ENCODE measurements at places on chromosomes 3 and 15.
A peak's percentile ranks its signal among the peaks of the same experiment; 100 is the strongest.

- H3K4me1 ChIP-seq: peaks cover 37% of the 10 kb centered on the region
- no peak overlapping the region for H3K4me3 ChIP-seq
- H3K27me3 ChIP-seq: peaks cover 4% of the 10 kb centered on the region
Observed at GRCh38 chr3:187767266-187768012, 22.2 kb upstream of the BCL6 start.

DNA sequence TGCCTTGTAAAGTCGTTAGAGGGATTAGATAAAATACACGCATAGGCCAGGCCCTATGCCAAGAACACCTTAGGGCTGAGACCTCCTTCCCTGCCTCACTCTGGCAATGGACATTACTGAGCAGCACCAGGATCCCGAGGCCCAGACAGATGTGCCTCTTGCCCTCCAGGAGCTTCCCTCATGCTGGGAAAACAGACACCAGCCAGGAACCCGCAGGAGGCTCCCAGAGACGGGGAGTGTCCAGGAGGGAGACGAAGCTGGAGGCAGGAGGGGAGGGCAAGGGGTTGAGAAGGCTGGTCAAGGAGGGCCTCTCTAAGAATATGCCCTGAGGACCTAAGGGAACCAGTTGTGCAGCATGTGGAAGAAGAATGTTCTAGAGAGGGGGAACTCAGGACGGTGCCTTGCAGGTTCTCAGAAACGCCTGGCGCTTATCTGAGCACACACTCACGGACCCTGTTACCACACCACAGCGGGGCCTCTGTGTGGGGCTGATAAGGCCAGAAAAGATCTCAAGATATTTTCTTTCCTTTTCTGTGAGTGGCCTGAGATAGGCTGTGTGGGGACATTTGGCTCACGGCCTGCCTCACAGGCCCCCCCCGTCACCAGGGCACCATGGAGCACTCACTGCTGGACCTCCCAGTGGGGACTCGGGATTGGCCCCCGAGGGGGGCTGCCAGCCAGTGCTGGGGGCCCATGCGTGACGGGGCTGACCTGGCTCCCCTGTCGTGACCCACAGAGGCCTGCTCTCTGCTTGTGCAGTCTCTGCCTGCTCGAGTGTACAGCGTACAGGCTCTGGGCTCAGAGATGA lies 22.0 kb upstream of the CYP11A1 start:
- DNase-seq: no peak
- H3K27me3 ChIP-seq: no peaks in the 10 kb centered on the region
- H3K4me1 ChIP-seq: peaks cover 68% of the 10 kb centered on the region
- peak overlapping the region; percentile 55 for H3K27ac ChIP-seq
- H3K36me3 ChIP-seq: peaks cover 7% of the 10 kb centered on the region

DNA sequence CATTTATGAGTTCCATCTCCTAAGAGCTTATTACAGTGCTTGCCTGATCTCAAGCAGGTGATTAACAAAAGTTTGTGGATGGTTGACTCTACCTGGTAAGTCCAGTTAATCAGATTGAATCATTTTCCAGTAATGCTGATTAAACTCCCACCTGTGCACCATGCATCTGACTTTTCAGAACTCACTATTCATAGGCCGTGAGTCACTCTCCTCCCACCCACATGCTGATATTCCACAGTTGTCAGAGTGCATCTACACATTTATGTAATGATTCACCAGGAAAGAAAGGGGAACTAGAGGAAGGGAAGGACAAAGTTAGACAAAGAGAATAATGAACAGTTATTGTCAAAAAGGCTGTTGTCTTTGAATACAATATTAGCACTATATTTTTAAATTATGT lies 106.2 kb upstream of the UBE3A start:
- H3K27me3 ChIP-seq: no peaks in the 10 kb centered on the region
- H3K27ac ChIP-seq: no peak overlapping the region
- DNase-seq: no peak
- H3K4me1 ChIP-seq: no peaks in the 10 kb centered on the region
- H3K36me3 ChIP-seq: no peaks in the 10 kb centered on the region

- H3K27ac ChIP-seq: peak overlapping the region; percentile 98
- no peak for DNase-seq
Observed at GRCh38 chr15:92809880-92810361, 90.2 kb upstream of the CHD2 start.

- no peaks in the 10 kb centered on the region for H3K4me1 ChIP-seq
- peaks cover 7% of the 10 kb centered on the region for H3K27me3 ChIP-seq
- H3K36me3 ChIP-seq: no peaks in the 10 kb centered on the region
- H3K27ac ChIP-seq: no peak overlapping the region
- no peak overlapping the region for H3K4me3 ChIP-seq
Observed at GRCh38 chr15:45548753-45549520, 26.4 kb upstream of the SLC30A4 start.

GRCh38 chr3:146466604-146467003 lies 2.8 kb downstream of the PLSCR2 start:
- no peaks in the 10 kb centered on the region for H3K27me3 ChIP-seq
- peaks cover 15% of the 10 kb centered on the region for H3K4me1 ChIP-seq
- H3K4me3 ChIP-seq: no peak overlapping the region

DNA sequence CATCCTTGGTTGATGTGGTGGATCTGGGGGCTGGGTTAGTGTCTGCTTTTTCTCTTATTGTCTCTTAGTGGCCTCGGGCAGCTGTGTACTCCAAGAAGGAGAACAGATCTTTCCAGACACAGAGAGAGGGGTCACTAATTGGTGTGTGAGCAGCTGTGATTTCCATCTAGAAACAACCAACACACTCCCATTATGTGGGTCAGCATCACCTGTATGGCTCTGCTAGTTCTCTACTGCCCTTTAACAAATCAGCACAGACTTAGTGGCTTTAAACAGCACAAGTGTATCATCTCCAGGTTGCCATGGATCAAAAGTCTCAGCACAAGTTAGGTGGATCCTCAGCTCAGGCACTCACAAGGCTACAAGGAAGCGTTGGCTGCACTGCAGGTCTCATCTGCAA lies 156.8 kb downstream of the LRTM1 start:
- no peaks in the 10 kb centered on the region for H3K27me3 ChIP-seq
- H3K4me1 ChIP-seq: no peaks in the 10 kb centered on the region
- no peaks in the 10 kb centered on the region for H3K36me3 ChIP-seq
- DNase-seq: no peak
- no peak overlapping the region for H3K4me3 ChIP-seq

DNA sequence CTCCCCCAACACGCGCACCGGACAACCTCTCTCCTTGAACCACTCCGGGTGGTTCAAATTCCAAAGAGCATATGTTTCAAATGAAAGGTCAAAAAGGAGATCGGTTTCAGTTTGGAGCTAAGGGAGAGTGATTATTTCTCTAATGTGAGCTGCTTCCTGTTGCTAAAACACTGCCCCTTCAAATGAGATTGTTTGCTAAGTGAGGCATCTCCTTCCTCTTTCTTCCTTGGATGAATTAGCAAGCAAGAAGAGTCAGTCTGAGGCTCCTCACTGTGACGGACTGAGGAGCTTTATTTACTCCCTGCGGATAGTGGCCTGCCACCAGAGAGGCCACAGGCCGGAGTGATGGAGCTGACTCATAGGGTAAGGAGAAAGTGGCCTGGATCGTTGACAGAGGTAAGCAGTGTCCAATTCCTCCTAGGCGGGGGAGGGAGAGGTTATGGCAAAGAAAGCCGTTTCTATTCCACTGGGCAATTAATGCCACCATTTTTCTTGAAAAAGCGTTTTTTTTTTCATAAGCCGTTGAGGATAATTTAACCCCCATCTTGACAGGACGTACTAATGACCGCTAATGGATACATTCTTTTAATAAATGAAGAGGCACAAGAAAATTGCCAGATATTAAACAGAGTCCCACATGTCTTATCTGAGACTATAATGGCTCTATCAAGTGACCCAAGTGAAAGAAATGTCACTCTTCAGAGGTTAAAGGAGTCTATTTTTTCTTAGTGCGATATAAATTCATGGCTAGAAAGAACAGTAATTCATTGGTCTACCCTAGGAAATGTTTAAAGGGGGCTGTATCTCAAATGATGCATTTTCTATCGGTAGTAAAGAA lies 167.0 kb upstream of the ANKRD28 start:
- H3K4me1 ChIP-seq: no peaks in the 10 kb centered on the region
- no peak overlapping the region for H3K27ac ChIP-seq
- peaks cover 5% of the 10 kb centered on the region for H3K27me3 ChIP-seq

- H3K27ac ChIP-seq: no peak overlapping the region
- H3K36me3 ChIP-seq: peaks cover 49% of the 10 kb centered on the region
- peaks cover 75% of the 10 kb centered on the region for H3K4me1 ChIP-seq
- H3K27me3 ChIP-seq: no peaks in the 10 kb centered on the region
Observed at GRCh38 chr15:63202861-63203260, 13.5 kb downstream of the RAB8B start.

- H3K4me3 ChIP-seq: no peak overlapping the region
- H3K27me3 ChIP-seq: no peaks in the 10 kb centered on the region
- H3K36me3 ChIP-seq: no peaks in the 10 kb centered on the region
- no peaks in the 10 kb centered on the region for H3K4me1 ChIP-seq
- DNase-seq: no peak
Observed at GRCh38 chr3:96584066-96584465, 230.3 kb upstream of the EPHA6 start.

- DNase-seq: no peak
- H3K27ac ChIP-seq: peak overlapping the region; percentile 38
- peaks cover 70% of the 10 kb centered on the region for H3K36me3 ChIP-seq
Observed at GRCh38 chr3:52204337-52205073, 6.5 kb downstream of the ALAS1 start.

DNA sequence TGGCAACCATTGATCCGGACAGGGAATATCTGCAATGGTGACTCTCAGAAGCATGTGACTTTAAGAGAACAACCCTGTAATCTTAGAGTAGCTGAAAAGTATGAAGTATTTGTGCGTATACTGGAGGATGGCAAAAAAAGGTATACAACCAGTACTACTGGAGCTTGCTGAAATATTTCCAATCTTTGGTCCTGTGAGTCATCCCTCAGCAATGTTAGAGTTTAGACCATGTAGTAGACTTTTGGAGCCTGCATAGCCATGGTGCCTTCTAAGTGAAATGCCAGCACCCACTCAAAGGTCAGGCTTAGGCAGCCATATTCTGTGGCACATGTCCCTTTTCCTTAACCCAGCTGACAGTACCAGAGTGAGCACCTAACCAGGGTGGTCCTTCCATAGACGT lies 429.4 kb downstream of the NTRK3 start:
- no peaks in the 10 kb centered on the region for H3K4me1 ChIP-seq
- no peak overlapping the region for H3K27ac ChIP-seq
- no peak overlapping the region for H3K4me3 ChIP-seq
- H3K27me3 ChIP-seq: peaks cover 2% of the 10 kb centered on the region
- DNase-seq: no peak

DNA sequence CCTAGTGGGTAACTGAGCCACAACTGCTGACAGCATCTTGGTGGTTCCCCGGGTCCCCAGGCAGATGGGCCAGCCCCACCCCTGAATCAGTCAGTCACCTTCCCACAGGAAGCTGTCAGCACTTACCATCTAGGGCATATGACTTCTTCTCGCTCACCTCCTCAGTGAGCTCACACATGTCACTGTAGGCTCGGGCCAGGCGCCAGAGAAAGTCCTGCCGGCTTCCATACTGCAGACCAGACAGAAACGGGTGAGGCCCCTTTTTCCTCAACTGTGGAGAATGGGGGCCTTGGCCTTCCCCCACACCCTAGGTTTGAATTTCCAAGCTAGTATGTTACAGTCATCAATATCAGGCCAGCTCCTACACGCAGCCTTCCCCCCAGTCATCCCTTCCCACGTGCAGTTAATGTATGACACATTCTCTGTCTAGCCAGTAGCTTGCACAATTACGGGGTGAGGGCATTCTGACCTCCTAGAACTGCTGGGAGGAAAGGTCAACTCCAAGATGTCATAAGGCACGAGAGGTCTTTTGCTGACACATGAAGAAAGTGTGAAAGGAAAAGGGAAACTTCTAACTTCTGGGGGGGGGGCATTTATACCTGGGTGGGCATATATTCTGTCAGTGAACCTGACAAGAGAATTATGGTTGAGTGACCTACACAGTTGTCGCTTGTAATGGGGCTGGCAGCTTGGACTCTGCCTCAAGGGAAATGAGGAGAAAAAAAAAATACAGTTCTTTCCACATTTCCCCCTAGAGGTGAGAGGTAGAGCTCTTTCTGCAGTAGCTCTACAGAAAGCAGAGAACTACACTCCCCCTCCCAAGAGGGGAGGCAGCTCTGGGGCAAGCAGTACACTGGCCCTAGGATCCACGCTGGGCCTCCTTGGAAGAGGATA lies 10.9 kb downstream of the RMDN3 start:
- H3K4me3 ChIP-seq: peak overlapping the region; percentile 60
- peak; percentile 70 for DNase-seq
- H3K27ac ChIP-seq: peak overlapping the region; percentile 95

DNA sequence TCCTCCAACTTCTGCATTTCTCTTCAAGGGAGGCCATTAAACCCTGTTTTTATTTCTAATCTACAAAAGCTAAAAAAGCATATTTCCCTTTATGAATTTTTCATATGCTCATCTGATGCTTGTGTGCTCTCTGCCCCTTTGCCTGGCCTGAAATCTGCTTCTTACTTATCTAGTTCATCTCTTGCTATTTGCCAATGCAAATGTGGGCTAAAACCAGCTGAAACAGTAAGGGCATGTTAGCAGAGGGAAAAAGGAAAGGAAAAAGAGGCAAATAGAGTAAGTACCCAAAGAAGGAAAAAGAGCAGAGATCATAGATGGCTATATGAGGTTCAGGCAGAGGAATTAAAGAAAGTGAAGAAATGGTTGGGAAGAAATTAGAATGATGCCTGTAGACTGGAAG lies 185.2 kb downstream of the CNTN4 start:
- no peaks in the 10 kb centered on the region for H3K4me1 ChIP-seq
- no peaks in the 10 kb centered on the region for H3K27me3 ChIP-seq
- H3K27ac ChIP-seq: no peak overlapping the region
- DNase-seq: no peak
- H3K4me3 ChIP-seq: no peak overlapping the region
- H3K36me3 ChIP-seq: no peaks in the 10 kb centered on the region

DNA sequence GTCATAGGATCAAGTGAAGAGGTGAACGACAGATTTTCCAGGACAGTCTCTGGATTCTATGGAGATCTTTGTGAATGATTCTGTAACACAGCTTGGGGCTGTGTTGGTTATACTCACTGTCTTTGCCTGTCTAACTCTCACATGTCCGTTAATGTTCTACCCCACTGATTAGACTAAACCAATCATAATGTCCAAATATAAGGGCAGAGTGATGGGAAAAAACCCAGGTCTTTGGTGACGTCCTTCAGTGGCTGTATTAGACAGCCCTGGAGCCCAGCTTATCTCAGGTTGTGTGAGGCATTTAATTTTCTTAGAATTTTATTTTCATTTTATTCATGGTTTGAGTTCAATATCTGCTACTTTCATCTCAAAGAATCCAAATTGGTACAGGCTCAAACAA lies 59.3 kb upstream of the TRA2B start:
- H3K27me3 ChIP-seq: peaks cover 11% of the 10 kb centered on the region
- H3K27ac ChIP-seq: no peak overlapping the region
- no peaks in the 10 kb centered on the region for H3K4me1 ChIP-seq
- H3K4me3 ChIP-seq: no peak overlapping the region
- no peak for DNase-seq
